HFF-Myc (cell line): ENCODE measurements at places on chromosomes 12 and 14.

- no peak for DNase-seq
These were observed 30.8 kb downstream of the KTN1 start for GRCh38 chr14:55610713-55611370.

DNA sequence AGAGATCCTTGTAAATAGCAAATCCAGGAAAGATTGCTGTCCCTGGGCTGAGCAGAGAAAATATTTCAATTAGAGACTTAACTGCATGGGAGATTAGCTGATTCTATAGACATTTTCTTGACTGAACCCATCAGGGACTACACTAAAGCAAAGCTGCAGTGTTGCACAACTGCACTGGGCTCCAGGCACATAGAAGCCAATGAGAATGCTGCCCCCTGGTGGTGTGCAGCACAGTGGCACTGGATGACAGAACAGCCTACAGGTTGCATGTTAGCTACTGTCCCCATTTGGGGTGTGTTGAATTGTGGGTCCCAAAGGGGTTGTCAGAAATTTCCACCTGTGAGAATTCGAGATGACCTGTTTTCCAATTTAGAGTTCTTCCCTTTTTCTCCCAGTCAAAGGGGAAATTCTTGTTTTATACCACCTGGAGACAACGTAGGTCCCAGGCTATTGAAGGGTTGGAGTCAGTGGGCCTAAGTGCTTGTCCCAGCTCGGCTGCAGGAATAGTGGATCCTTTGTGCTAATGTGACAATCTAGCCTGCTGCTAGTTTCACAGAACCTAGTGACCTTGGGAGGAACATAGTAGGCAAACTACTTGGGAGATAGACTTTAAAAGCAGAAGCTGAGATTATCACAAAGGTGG, 114.7 kb downstream of the SLC8A3 start:
- DNase-seq: peak; percentile 38

- DNase-seq: no peak
These were observed 101.9 kb downstream of the RFLNA start for GRCh38 chr12:124396544-124397398.

DNA sequence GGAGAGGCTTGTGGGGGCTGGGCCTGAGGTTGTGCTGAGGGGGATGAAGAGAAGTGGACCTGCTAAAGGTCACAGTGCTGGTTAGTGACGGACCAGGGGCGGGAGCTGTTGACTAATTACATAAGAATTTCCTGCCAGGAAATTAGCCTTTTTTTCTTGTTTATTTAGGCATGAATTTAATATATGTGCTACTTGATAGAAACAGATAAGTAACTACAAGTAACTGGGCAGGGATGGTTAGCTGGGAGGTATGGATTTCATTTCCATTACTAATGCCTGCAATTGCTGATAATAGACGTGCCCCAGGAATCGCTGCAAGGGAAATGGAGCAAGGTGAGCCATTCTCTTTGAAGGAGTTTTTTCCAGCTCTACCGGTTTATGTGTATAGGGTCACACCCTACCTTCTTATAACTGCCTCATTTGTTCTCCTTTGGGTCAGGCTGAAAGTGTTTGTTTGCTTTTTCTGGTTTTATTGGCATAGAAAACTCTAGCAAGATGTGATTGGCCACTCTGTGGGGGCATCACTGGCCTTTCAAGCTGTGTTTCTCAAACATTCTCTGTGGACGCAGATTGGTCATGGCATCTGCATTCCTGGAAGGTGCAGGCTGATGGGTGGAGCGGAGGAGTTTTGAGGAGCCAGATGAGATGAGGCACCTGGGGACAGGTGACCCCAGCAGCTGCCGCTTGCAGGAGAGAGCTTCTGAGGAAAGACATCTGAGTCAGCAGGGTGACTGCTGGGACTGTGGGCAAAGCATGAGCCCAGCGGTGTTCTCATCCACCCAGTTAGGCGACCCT, 19.0 kb upstream of the GPRC5A start:
- no peak for DNase-seq

- DNase-seq: no peak
These were observed 20.2 kb downstream of the HEATR5A start for GRCh38 chr14:31400031-31400638.

DNA sequence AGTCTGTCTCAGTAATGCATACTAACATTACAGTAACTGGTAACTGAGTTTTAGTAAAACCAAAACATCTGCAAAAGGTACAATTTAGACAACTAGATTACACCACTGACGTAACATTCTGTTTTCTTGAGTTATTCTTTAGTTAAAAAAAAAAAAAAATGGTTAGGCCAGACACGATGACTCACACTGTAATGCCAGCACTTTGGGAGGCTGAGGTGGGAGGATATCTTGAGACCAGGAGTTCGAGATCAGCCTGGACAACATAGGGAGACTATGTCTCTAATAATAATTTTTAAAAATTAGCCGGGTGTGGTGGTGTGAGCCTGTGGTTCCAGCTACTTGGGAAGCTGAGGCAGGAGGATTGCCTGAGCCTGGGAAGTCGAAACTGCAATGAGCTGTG, 34.1 kb downstream of the AP5M1 start:
- no peak for DNase-seq

GRCh38 chr12:109947521-109947920, 47.4 kb downstream of the TCHP start:
- no peak for DNase-seq

GRCh38 chr12:124560146-124560890, 7.1 kb downstream of the NCOR2 start:
- no peak for DNase-seq

GRCh38 chr14:24440606-24441399, 1.8 kb downstream of the SDR39U1 start:
- DNase-seq: no peak

DNA sequence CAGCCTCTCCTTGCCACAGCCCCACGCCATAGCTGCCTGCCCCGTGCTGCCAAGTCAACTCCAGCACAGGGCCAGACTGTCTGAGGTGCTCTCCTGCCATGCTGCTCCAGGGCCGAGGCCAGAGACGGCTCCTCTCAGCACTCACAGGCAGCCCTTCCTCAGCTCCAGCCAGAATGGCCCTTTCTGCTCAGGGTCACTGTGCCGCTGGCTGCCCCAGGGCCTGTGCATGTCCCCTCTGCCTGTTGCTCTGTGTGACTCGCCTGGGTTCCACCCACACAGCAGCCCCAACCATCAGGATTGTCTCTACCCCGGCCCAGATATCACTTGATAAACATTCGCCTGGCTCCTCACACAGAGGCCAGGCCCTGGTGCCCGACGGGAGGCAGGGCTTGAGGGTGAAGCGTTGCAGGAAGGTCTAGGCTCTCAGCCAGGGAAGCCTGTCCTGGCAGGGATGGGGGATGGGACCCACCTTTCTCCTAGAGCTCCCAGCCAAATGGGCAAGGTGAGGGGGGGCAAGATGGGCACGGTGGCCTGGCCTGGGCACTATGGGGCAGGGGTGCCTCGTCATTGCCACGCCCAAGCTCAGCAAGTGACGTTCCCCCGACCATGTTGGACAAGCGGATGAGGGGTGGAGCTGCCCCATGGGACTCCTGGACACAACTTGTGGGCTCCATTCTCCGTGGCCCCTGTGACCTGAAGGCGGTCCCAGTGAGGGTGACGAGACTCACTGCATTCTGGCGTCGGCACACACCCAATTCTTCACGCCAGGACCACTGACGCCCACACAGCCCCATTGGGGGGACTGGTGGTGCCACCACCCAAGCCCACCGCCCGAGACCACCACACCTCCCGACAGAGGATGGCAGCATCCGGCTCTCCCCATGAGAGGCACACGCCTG, 27.4 kb upstream of the BTBD6 start:
- DNase-seq: no peak

GRCh38 chr14:56412468-56413434, 166.8 kb upstream of the TMEM260 start:
- no peak for DNase-seq

DNA sequence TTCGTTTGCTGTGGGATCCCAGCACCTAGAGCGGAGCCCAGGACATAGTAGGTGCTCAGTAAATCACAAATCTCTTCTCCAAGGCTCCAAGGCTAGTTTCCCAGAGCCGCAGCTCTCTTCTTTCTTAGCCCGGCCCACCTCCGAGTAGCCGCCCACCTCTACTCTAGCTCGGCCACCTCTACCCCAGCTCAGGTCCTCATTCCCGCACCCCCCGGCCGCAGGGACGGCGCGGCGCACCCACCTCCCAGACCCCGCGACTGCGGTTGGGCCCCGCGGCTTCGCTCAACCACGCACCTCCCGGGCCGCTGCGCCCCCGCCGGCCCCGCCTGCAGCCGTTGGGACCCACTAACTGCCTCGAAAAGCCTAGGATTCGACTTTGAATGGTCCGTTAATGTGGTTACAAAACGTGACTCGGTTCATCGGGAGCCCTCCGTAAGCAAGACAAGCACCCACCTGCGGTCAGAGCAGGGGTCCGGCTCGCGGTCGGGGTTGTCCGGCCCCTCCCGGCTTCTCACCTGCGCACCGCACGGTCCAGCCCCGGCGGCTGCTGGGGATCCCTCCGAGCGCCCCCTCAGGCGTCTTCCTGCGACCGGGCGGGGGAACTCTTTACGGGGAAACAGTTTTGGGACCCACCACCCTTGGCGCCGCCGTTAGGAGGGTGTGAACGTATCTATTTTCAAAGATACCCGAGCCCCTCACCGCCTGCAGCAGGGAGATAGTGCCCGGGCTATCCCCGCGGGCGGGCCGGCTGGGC, at the start of gene SLC2A14:
TSS of gene SLC2A14 (minus strand) at position 350 of the 754 bp plus-strand sequence. CDS start 3,035 bp downstream, outside the sequence.
- no peak for DNase-seq

DNA sequence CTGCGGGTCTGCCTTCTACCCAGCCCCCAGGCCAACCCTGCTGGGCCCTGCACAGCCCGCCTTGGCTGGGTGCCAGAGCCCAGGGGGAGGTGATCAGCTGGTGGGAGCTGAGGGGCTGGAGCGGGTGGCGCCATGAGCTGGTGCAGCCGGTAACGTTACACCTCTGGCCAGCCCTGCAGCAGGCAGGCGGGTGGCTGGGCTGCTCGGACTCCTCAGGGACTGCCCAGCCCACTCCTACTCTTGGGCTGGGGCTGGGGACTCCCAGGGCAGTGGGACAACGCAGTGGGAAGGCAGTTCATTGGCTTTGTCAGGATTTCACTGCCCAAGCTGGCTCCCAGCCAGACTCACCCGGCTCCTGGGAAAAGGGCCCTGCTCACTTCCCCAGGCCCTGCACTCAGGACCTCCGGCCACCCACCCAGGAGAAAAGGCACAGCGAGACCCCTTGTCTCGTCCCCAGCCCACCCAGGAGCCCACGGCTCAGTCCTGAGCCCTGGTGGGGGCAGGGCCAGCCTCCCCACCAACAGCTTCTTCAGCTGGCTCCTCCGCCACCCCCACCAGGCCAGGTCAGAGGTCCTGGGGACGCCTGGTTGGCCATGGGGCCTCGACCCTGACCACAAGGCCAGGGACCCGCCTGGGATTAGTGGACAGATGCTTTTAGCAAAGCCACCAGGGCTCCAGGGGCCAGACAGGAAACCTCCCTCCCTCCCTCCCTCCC, 1.0 kb downstream of the PGF start:
- DNase-seq: no peak

DNA sequence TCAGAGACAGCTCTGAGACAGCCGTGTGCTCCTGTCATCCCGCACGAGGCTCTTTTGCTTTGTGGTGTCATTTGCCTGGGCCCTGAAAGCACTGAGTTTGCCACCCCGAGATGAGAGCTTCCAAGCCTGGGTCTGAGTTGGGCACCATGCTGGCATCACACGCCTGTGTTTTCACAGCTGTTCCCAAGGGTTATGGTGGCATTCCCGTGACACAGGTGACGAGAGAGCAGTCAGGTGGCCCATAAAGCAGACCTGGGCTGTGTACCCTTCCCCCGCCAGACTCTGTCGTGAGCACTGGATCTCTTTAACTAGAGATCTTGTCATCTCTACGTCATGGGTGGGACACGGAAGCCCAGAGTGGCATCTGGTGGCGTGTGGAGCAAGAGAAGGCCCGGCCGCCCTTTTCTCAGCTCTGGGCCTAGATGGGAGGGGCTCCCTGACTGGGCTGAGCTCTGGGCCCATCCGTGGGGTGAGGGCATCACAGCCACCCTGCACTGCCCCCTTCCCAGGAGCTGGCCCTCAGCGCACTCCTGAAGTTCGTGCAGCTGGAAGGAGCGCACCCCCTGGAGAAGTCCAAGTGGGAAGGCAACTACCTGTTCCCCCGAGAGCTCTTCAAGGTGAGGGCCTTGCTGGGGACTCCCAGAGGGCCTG, 2.6 kb downstream of the NOC4L start:
- no peak for DNase-seq

- no peak for DNase-seq
These were observed 16.5 kb downstream of the MORN3 start for GRCh38 chr12:121652767-121653497.

- no peak for DNase-seq
These were observed 7.2 kb upstream of the SH2B3 start for GRCh38 chr12:111398530-111398929.

DNA sequence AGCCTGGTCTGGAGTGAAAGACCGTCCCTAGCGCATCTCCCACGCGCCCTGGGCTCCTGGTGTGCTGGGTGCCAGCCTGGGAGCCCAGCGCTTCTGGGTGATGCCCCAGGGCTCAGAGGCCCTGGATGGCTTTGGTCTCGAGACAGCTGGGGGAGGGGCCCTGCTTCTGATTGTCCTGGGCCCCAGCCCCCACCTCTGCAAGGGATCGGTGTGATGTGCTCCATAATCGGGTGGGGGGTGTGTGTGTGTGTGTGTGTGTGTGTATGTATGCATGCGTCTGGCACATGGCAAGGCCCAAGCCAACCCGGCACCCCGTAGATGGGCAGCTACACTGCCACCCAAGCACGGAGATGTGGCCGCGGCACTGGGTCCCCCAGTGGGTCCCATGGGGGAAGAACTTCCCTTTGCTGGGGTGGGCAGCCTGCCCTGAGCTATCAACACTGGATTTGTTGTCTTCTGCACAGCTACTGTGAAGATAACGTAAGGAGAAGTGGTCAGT, 3.1 kb downstream of the ZBTB42 start:
- DNase-seq: no peak

GRCh38 chr14:90849787-90850444, 33.7 kb upstream of the TTC7B start:
- no peak for DNase-seq

DNA sequence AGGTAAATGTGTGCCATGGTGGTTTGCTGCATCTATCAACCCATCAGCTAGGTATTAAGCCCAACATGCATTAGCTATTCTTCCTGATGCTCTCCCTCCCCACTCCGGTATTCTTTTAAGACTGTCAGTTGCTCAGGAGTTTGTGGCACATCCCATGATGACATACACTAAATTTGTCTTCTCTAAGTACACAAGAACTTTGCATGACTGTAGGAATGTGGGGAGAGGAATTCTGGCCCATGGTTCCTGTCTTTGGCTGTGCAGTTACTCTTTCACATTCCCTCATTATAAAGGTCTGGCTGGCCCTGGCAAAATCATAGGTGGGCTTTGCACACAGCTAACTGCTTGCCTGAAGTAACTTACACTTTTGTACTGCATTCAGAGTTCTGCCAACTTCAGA, 30.3 kb downstream of the HMGA2 start:
- no peak for DNase-seq

DNA sequence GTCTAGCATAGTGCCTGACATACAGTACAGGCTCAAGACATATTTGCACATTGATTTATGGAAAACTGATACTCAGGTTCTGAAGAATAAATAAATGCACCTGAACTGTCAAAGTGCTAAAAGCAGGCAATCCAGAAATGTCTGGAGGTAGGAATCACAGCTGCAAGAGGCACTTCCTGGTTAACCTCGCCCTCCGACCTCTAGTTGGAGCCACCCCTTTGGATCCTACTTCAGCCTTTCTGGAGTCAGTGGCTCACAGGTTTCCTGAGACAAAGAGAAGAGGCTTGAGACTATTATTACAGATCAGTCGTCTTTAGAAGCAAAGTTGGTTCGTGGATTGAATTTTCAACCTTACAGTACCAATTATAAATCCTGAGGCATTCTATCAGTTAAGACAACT, 13.0 kb downstream of the TCP11L2 start:
- no peak for DNase-seq
